ENCODE measurements at places on chromosomes 11 and 22. TPM values are rescaled to one million over a fixed set of nuclear protein-coding genes. Genes with fewer than 3 reads are reported as not detected.

Gene HIRA
- total RNA-seq, result 16.9 TPM

Gene TBX1
- total RNA-seq, result not detected

Gene TMEM179B
- total RNA-seq, result 83.6 TPM

Gene MAPK8IP1
- total RNA-seq, result 14.3 TPM

Gene CCDC116
- not detected for total RNA-seq

Gene JHY
- total RNA-seq, result 3.3 TPM

Gene RTN4R
- 7.2 TPM for total RNA-seq

GRCh38 chr22:23504516-23504915 lies 75.6 kb downstream of the IGLL1 start:
- no peak for DNase-seq

- DNase-seq, result no peak
Observed at GRCh38 chr11:102407901-102408300, 44.7 kb downstream of the TMEM123 start.

GRCh38 chr11:115710980-115711379 lies 206.8 kb upstream of the CADM1 start:
- no peak for DNase-seq

GRCh38 chr11:118142809-118143208 lies 9.8 kb downstream of the SCN4B start:
- DNase-seq, result no peak

- DNase-seq, result no peak
Observed at GRCh38 chr11:79919350-79919749, 478.5 kb upstream of the TENM4 start.

DNA sequence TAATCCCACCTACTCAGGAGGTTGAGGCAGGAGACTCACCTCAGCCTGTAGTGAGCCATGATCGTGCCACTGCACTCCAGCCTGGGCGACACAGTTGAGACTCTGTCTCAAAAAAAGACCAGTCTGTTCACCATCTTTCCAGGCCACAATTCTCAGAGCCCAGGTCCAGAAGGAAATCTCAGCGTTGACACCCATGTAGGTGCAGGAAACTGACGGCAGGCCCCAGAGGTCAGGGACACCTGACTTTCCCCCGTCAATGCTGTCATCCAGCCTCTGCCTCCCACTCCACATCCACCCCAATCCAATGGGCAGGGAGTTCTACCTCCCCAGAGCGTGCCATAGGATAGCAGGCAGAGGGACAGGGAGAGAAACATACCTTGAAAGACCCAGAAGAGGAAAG lies 5.9 kb upstream of the GRK2 start:
- no peak for DNase-seq

GRCh38 chr11:104372111-104372510 lies 208.2 kb upstream of the PDGFD start:
- DNase-seq, result no peak

DNA sequence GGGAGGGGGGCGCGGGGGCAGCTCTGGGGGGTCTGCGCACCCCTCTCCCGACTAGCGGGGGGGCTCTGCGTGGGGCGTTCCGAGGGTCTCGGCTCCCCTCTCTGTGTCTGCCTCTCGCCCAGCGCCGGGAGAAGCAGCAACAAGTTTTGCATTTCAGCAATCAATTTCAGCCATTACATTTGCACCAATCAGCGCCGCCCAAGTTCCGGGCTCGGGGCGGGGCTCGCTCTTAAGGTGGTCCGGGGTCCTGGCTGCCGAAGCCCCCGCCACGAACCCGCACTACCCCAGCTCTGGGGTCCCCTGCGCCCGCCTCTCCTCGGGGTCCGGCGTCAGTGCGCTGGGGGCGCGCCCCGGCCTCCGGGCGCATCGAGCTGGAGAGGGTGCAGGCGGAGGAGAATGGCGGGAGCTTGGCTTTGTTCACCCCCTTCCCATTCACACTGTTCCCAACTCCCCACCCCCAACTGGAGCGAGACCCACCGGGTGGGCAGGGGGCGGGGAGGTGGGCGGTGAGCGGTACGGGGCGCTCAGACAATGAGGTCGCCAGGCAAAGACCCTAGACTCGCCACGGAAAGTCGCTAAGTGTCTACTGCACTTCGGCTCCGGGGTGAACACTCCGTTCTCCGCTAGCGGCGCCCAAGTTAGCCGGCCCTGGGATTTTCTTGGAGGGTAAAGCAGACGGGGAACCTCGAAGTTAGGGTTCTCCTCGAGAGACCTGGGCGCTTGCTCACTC lies at the start of gene MN1:
Gene MN1, minus strand, starts transcription at position 141 of the 730 bp plus-strand sequence. CDS start 1,213 bp downstream, outside the sequence.
- peak; percentile 51 for DNase-seq

DNA sequence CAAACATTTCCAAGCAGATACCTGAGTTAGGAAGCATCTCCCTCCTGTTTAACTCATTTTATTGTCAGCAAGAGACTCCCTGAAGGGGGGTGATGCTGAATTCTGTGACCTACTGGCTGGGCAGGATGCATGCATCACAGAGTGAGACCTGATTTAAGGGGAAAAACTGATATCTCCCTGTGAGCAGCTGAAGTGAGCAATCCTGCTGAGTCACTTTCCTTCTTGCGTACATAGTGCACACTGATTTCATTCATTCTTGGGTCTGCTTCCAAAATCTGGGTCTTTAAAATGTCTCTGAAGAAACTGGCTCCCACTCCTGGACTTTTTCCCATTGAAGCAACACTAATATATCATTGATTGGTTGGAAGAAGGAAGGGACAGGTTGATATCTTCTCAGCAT lies 23.3 kb downstream of the P4HA3 start:
- DNase-seq, result peak; percentile 59

DNA sequence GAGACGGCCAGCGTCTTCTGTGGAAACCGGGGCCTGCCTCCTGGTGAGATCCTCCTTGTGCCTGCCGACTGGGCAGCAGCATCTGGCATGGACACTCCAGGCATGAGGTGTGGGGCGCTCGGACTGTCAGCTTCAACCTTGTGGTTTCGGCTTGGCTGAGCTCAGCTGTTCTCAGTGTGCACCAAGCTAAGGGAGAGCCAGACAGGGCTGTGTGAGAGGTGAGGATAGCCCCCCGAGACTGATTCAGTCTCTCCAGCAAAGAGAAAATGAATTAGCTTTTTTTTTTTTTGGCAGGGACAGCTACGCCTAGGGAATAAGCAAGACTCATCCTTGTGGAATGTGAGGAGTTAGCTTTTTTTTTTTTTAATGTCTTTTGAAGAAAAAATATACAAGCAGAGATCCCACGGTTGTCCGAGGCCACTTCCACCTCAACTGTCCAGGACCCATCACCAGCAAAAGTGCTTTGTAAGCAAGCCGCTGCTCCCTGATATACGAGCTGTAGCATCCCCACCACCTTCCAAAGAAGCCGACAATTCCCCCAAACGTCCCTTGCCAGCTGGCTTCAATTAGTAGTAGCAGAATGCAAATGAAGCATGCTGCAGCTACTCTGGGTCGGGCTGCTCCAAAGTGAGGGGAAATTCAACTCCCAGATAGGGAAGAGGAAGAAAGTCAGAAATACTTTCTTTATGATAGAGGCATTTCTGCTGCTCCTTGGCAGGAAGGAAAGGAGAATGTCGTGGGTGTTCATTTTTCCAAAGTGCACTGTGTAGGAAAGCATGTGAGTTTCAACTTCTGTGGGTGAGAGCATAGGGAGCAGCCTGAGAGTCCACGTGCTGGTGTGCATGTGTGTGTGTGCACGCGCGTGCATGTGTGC lies 9.7 kb upstream of the THY1 start:
- DNase-seq, result no peak

GRCh38 chr11:78922859-78923625 lies 348.4 kb upstream of the NARS2 start:
- no peak for DNase-seq

DNA sequence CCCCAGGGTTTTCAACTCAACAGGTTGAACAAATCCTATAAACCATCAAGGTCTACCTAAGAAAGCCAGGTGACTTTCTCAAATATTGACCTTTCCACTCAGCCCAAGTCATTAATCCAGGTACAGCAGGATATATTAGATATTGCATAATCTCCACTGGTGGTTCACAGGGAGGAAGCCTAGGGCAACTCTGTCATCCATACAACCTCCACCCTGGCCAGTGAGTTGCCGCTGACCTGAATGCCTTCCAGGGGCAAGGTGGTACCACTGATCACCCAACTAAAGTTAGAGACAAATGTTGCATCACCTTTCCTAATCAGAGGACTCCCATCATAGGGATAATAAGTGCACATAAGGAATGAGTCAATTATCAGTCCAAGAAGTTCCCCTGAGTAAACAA lies 22.9 kb downstream of the GUCD1 start:
- DNase-seq, result no peak

GRCh38 chr22:26471522-26471921 lies 12.1 kb downstream of the HPS4 start:
- DNase-seq, result no peak

DNA sequence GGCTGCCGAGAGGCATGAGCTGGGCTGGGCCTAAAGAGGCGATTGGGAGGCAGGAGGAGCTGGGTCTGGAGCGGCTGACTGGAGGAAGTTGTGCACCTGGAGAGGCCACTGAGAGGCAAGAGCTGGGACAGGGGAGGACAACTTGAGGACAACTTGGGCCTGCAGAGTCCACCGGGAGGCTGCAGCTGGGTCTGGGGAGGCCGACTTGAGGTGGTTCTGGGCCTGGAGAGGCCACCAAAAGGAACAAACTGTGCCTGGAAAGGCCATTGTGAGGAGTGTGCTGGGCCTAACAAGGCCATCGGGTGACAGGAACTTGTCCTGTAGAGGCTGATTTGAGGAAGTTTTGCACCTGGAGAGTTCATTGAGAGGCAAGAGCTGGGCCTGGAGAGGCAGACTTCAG lies 41.5 kb downstream of the OR4C45 start:
- DNase-seq, result no peak

DNA sequence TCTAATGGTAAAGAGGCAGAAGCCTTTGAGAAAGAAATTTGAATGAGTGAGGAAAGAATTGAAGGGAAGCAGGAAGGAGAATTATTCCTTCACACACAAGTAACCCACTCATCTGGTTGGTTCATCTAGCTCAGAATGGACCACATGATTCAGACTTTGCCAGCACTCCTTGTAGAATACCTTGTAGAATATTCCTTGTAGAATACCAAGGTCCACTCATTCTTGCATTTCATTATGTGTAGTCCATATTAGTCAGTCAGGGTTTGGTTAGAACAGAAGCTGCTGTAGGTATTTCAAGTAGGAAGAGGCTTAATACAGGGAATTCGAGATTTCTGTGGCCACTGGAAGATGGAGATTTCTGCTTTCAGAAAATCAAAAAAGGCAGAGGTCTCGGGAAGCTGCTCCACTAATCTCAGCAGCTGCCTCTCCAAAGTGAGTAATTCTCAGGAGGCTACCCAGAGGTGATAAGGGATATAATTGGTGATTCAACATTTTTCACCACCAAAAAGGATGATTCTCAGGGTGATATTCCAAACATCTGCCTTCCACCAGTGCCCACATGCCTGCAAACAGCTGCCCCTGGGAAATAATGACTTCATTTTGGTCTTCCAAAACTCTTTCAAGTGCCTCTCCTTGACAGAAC lies 329.1 kb downstream of the TMEM135 start:
- no peak for DNase-seq

DNA sequence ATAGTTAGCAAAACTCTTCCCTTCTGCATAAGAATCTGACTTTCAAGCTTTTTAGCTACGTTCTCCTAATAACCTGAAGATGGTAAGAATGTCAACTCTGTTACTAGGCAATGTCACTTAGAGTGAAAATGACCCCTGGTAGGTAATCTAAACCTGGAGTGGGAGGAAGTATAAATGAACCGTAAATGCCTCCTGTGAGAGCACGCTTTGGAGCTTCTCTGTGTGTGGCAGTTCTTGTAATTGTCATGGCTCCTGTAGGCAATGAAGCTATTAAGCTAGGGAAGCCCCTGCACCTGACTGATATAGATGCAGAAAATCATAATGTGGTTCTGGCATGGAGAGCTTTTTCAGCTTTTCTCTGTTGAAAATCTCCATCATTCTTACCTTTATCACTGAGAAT lies 29.4 kb downstream of the CALCA start:
- DNase-seq, result no peak

DNA sequence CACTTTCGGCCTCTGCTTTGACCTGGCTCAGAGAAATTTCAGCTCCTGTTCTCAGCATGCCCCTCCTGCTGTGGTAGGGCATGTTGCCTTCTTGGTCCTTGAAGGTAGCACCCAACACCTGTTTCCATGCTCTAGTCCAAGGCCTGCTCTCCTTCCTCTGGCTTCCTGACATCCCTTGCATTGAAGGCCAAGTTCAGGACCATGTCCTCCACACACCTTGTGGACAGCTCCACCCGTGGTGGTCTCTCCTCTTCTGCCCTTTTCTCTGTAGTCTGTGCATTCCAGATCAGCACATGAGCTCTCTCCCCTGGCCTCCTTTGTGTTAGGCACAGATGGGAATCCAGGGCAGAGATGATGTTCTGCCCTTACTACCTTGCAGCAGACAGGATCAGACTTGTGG lies 225.3 kb downstream of the ADAMTS15 start:
- no peak for DNase-seq

GRCh38 chr22:46142548-46143490 lies 7.5 kb upstream of the PPARA start:
- no peak for DNase-seq

GRCh38 chr11:10605941-10606381 lies 37.5 kb upstream of the LYVE1 start:
- DNase-seq, result no peak

- DNase-seq, result peak; percentile 16
Observed at GRCh38 chr22:35152316-35152715, 86.4 kb downstream of the ISX start.

DNA sequence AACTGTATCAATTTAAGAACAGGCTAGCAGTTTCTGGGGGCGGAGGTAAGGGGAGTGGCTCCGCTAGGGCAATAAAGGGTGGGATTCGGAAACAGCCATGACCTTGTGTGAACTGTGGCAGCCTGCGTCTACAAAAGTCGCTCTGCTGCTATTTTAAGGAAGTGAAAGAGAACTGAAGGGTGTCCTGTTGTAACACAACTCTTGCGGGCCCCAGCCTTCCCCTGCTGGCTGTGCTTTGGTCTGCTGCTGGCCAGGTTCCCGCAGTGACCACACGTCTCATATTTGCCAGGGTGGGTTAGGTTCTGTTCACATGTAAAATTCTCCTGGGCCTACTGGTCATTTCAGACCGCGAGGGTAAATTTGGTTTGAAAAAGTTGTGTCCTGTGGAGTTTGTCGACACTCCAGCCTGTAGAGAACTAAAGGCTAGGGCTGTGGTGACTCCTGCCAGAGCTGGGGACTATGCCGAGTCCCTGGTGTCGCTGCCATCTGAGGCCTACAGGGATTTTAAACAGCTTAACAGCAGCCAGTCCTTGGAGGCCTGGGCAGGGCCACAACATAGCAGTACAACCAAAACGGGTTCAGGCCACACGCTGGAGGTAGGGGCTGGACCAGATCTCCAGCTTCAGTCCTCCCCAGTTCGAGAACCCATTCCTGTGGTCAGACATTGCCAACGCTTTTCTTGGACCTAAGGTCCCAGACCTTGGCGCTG lies 1.1 kb upstream of the PPFIBP2 start:
- peak; percentile 41 for DNase-seq
